Occipital lobe (tissue), 3 donors: ENCODE measurements at places on chromosomes 2 and 18.

GRCh38 chr18:45012286-45012685 lies 331.6 kb downstream of the SETBP1 start:
- no peak for DNase-seq

DNA sequence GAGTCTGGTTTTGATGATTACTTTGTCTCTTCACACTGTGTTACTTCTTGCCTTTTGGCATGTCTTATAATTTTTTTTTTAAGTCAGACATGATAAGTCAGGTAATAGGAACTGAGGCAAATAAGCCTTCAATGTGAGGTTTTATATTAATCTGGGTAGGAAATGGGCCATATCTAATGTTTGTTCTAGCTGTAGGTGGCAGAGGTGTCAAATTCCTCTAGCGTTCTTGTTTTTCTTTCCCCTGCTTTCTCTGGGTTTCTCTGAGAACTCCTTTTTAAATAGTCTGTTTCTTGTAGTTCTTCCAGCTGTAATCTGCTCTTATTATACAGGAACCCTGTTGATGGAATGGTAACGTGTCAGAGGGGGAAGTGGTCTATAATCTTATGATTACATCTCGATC lies 5.7 kb downstream of the SP140 start:
- no peak for DNase-seq

- DNase-seq = no peak
Observed at GRCh38 chr2:8602809-8603208, 79.0 kb upstream of the ID2 start.

GRCh38 chr2:42300527-42300926 lies 60.5 kb downstream of the COX7A2L start:
- no peak for DNase-seq

DNA sequence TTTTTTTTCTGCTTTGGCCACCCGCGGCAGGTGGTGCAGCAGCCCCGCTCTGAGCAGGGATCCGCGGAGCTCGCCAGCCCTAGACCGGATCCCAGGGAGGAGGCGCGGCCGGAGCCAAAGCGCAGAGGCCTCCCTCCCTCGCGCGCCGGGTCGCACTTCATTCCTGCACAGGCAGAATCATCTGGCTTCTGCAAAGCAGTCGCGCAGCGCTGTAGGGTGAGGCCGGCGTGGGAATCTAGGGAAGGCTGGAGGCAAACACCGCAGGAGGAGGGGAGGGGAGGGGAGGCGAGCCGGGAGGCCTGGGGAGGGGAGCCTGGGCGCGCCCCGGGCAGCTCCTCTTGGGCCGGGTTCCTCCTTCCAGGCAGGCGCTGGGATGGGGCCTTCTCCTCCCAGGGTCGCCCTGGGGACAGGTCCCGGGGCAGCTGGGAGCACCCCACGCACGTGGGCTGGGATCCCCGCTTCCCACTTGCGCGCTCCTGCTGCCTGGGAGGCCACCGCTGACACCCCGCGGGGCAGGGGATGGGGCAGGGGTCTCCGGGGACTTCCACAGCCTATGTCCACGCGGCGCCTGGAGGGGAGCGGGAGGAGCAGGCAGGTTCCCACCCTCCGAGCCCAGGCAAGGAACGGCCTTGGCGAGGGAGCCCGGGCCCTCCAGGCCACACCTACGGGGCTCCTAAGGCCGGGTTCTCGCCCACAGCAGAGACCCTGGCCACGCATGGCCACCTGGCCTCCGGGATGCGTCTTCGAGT lies 45.0 kb downstream of the MBP start:
- peak; percentile 43 for DNase-seq

- DNase-seq = no peak
Observed at GRCh38 chr2:69298261-69298660, 88.8 kb downstream of the GFPT1 start.

DNA sequence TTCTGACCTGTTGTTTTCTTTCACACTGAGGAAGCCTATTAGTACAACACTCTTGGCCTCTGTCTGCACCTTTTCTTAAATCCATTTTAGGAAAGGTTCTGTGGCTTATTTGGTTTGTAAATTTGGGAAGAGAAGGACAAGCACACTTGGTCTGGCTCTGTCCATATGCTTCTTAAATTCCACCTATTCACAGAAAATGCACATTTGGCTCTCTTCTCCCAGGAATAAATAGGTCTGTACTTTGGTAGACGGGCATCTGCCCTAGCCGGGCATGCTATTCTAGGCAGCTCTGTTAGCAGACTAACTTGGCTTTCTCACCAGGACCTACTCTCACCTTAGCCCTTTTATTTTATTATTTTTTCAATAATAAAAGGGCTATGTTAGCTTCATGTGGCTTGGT lies 1211.8 kb upstream of the SLC39A10 start:
- DNase-seq = no peak

GRCh38 chr18:36724591-36725001 lies 104.2 kb downstream of the TPGS2 start:
- DNase-seq = peak; percentile 45

DNA sequence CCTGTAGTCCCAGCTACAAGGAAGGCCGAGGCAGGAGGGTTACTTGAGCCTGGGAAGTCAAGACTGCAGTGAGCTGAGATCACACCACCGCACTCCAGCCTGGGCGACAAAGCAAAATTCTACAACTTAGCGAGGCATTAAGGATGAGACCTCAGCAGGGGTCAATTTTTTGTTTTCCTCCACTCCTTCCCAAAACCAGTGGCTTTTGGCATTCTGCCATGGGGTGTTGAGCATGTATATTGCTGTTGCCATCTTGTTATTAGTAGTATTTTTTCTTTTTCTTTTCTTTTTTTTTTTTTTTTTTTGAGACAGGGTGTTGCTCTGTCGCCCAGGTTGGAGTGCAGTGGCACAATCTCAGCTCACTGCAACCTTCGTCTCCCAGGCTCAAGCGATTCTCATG lies 8.9 kb upstream of the GIGYF2 start:
- DNase-seq = no peak

- DNase-seq = no peak
Observed at GRCh38 chr2:236827997-236828396, 257.7 kb upstream of the COPS8 start.

GRCh38 chr2:30636311-30636710 lies 170.9 kb downstream of the CAPN13 start:
- DNase-seq = no peak

DNA sequence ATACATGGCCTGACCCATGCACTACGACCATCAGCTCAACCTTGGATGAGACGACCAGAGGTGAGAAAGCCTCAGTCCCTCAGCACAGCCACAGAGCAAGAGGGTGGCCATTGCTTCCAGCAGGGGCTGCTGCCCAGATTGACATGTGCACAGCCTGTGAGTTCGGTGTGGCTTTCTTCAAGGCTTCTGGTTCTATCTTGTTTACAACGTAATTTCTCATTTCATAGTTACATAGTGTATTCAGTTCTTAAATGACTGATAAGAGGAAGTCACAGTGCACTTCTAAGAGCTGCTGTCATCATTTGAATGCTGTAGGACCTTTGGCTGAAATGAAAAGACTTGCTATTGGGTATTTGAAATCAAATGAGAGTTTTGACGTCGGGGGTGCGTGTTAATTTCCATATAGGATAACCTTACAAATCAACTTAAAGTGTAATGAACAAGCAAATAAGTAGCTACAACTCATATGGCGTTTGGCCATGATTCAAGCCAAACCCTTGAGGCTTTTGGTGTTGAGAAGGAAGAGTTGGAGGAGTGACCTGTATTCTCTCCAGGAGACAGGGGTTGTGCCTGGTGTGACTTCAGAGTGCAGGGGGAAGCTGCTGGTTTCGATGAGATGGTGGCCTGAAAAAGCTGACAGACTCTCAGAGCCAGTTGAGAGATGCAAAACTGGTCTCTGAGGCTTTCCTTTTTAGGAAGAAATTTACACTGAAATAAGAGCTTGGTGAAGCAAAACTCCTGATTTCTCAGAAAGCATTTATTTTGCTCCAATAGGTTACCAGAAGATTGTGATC lies 51.0 kb downstream of the TSHZ1 start:
- no peak for DNase-seq

- DNase-seq = no peak
Observed at GRCh38 chr2:158809816-158810215, 14.7 kb downstream of the DAPL1 start.

DNA sequence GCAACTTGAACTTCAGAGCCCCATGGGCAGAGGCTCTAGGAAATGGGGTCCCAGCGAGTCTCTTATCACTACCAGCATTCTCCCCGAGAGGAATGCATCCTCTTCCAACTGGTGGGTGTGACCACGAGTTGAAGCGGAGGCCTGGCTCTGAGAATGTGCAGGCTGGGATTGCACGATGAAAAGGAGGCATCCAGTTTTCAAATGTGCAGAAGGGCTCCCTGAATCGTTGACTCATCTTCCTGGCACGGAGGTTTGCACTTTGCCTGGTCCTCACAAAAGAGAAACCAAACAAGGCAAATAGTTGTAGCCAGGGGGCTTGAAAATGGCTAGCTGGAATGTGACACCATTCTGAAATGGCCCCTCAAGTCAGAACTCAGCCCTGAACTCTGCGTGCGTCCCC lies 216.7 kb downstream of the GLI2 start:
- DNase-seq = no peak

GRCh38 chr2:128326346-128326745 lies 7.7 kb upstream of the HS6ST1 start:
- DNase-seq = no peak

DNA sequence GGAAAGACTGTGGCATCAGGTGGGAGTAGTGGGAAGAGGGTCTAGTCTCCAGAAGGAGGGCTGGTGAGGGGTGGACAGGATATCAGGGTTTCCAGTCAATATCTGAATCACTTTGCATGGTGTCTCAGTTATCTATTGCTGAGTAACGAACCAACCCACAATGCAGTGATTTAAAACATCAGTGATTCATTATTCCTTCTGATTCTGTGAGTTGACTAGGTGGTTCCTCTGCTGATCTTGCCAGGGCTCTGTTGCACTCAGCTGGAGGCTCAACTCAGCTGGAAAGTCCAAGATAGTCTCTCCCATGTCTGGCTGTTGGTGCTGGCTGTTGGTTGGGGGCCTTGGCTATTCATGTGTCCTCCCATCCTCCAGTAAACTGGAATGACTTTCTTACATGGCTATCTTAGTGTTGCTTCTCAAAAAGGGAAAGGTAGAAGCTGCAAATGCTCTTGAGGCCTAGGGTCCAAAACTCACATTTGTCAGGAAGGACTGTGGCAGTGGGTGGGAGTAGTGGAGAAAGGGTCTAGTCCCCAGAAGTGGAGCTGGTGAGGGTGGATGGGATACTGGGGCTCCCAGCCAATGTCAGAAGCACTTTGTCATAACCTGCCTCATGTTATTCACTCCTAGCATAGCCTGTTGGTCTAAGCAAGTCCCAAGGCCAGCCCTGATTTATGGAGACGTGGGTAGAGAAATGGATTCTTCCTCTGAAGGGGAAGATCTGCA lies 13.9 kb downstream of the IL1F10 start:
- DNase-seq = no peak

DNA sequence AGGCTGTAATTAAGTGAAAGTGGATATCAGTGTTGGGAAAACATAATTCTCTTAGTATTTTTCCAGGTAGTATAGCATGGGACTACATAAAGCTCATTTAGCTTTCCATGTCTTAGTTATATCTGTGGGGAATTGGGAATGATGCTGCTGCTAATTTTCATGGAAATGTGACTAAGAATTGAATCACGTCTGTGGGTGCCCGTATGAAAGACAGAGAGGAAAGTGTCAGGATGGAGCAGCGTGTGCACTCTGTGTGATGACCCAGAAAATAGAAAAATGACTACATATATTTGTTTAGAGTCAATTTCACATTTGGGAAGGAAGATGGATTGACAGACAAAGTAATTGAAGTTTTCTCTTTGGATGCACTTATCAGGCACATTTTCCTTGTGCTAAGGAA lies 212.1 kb downstream of the PTPRM start:
- DNase-seq = no peak

- no peak for DNase-seq
Observed at GRCh38 chr2:84197901-84198300, 261.2 kb downstream of the SUCLG1 start.

DNA sequence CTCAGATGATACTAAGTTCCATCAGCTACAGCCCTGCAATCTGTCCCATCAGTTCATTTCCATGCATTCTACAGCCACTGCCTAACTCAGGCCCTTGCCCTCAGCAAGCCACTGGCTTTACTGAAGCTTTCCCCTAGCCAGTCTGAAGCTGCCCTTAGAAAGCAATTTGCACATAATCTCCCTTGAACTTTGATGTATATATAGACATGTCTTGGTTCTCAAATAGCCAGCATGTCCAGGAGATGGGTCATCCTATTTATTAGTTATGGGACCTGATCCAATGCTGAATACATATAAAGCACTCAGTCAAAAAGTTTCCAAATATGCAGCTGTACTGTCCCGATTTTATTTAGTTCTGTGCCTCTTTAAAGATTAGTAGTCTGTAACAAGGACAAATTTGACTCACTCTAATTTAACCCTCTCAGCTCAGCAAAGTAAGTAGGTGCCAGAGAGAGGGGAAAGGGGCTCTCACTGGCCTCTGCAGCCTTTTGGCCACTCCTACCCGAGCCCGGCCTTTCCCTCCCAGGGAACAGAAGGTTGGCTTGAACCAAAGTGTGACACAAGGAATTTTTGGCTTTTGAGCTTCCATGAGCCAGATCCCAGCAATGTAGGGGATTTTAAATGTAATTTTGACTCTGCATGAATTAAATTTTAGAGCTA lies 70.7 kb downstream of the CCDC93 start:
- DNase-seq = no peak

GRCh38 chr2:205806143-205806905 lies 124.0 kb downstream of the NRP2 start:
- no peak for DNase-seq

DNA sequence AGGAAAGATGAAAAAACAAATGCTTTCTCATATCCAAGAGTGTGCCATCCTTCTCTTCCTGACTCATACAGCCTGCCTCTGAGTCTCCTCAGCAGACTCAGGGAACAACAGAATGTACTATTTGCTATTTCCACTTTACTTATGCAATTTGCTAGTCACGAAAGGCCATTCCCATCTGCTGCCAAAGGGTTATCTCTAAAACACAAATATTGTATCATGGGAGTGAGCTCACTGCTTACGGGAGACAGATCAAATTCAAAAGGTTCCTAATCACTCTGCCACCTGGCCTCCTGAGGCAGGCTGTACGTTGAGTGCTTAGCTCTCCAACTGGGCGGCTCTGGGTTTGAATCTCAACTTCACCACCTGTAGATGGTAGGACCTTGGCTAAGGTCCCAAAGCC lies 92.0 kb downstream of the GAREM1 start:
- DNase-seq = no peak

- DNase-seq = no peak
Observed at GRCh38 chr2:47992671-47993070, 86.4 kb upstream of the FBXO11 start.

GRCh38 chr2:74111380-74111779 lies 36.3 kb downstream of the BOLA3 start:
- no peak for DNase-seq

GRCh38 chr2:202990501-202990900 lies 24.2 kb upstream of the NBEAL1 start:
- no peak for DNase-seq

DNA sequence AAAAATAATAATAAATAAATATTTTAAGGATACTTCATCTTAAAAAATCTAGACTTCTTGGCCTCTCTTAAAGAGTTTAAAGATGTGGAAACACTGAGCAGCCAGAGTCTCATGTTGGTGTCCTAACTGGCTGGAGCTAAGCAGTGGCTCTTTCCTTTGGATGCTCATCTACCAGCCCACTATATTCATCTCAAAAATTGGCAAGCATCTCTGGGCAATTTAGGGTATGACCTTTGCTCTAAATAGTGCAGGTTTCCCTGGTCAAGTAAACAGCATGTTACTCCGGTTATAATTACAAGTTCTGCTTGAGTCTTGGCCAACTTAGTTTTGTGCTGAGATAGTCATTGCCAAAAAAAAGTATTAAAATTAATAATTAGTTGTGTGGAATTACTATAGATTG lies 117.8 kb downstream of the TTC27 start:
- no peak for DNase-seq
